ENCODE measurements at places on chromosomes 6 and 20. TPM values are rescaled to one million over a fixed set of nuclear protein-coding genes. Genes with fewer than 3 reads are reported as not detected.
A peak's percentile ranks its signal among the peaks of the same experiment; 100 is the strongest.

Gene LHFPL5
- total RNA-seq: not detected

Gene CDSN
- not detected for total RNA-seq

Gene C6orf58
- not detected for total RNA-seq

GRCh38 chr6:47047479-47048407, 5.6 kb upstream of the ADGRF1 start:
- DNase-seq: peak; percentile 62
- no peaks in the 10 kb centered on the region for H3K27me3 ChIP-seq
- no peak overlapping the region for H3K4me3 ChIP-seq
- no peaks in the 10 kb centered on the region for H3K36me3 ChIP-seq
- H3K27ac ChIP-seq: peak overlapping the region; percentile 46

Gene KIFC1
- 65.4 TPM for total RNA-seq

GRCh38 chr6:166203003-166203640, 35.5 kb upstream of the TBXT start:
- H3K4me3 ChIP-seq: no peak overlapping the region
- H3K36me3 ChIP-seq: no peaks in the 10 kb centered on the region
- no peak overlapping the region for H3K27ac ChIP-seq

- H3K27me3 ChIP-seq: no peaks in the 10 kb centered on the region
- H3K36me3 ChIP-seq: no peaks in the 10 kb centered on the region
- peak; percentile 64 for DNase-seq
- H3K27ac ChIP-seq: no peak overlapping the region
Measured at GRCh38 chr20:48455651-48456365, 372.0 kb downstream of the PREX1 start.

DNA sequence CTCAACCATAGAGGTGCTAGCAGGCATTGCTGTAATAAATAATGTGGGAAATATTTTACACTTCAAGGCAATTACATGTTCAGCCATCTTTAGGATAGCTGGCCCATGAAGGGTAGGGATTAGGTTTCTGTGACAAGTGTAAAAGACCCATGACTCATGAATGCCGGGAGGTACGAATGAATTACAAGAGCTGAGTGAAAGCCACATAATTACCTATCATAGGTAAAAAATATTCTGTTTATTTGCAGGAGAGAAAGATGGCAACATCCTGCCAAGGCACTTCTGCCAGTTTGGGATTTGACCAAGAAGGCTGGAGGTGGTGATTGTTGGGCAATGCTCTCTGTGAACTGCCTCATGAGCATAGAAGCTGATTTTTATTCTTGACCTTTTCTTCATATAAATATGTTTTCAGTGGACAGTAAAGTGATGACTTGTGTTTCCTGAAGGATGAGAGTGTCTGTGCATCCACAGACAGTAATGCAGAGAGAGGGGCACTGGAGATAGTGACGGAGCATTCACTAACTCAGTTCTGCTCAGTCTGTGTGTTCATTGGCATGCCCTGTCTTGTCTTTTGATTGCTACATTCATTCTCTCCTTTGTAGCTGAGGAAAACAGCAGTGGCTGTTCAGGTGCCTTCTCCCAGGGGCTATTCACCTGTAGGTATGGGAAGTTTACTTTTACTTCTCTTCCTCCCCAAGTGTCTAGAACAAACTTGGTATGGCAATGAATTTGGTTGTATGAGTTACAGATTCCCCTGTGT, 481.1 kb downstream of the TFAP2B start:
- no peaks in the 10 kb centered on the region for H3K27me3 ChIP-seq
- DNase-seq: no peak
- no peak overlapping the region for H3K4me3 ChIP-seq
- H3K36me3 ChIP-seq: no peaks in the 10 kb centered on the region
- H3K27ac ChIP-seq: no peak overlapping the region

- H3K27me3 ChIP-seq: no peaks in the 10 kb centered on the region
- H3K27ac ChIP-seq: no peak overlapping the region
- DNase-seq: no peak
- no peak overlapping the region for H3K4me3 ChIP-seq
- no peaks in the 10 kb centered on the region for H3K36me3 ChIP-seq
- peaks cover 5% of the 10 kb centered on the region for H3K4me1 ChIP-seq
Measured at GRCh38 chr6:35170891-35171290, 29.8 kb upstream of the TCP11 start.

GRCh38 chr20:38673725-38674091, 50.6 kb upstream of the SLC32A1 start:
- H3K36me3 ChIP-seq: no peaks in the 10 kb centered on the region
- no peak for DNase-seq
- no peaks in the 10 kb centered on the region for H3K4me1 ChIP-seq
- H3K27ac ChIP-seq: no peak overlapping the region

Gene HAO1
- total RNA-seq: not detected

Gene CLPSL1
- not detected for total RNA-seq

DNA sequence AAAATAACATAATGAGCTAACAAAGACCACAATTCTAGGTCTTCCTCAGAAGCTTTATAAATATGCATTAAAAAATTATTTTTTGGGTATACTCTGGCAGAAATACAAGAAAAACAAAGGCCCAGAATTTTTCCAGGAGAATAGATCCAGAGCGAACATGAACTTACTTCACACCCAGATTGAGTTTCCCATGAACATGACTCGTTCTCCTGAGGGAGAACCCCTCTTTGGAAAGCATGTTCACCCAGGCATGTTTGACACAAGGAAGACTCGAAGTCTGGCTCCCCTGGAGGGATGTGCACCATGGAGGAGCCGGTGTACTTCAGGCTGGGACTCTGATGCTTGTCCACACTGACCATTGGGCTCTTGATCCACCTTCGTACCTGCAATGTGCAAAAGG, 56.1 kb downstream of the SGK1 start:
- no peaks in the 10 kb centered on the region for H3K27me3 ChIP-seq
- no peak overlapping the region for H3K4me3 ChIP-seq
- no peaks in the 10 kb centered on the region for H3K36me3 ChIP-seq
- H3K4me1 ChIP-seq: no peaks in the 10 kb centered on the region

DNA sequence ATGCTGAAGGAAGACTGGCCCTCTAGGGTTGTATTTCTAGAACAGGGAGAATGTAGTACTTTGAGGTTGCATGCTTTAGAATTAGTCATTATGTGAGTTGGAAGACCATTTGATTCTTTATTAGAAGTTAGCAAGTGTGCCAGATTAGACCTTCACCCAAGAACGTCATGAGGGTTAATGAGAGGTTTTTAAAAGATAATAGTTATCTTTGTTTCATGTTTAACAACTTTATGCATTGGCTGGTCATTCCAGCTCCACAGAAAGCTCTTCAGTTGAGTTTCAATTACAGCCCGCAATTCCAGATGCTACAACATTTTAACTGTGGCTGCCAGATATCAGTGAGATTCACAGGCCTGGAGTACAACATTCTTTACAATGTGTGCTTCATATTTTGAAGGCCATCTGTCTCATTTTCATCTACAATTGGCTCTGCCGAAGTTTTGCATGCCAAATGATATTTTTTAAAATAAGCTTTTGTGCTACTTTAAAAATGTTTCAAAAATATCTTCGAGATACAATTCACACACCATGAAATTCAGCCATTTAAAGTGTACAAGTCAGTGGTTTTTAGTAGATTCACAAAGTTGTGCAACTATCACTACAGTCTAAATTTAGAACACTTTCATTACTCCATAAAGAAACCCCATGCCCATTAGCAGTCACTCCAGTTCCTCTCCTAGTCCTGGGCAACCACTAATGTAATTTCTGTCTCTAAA, 61.1 kb upstream of the FBXO30 start:
- no peak overlapping the region for H3K4me3 ChIP-seq
- H3K27ac ChIP-seq: no peak overlapping the region

DNA sequence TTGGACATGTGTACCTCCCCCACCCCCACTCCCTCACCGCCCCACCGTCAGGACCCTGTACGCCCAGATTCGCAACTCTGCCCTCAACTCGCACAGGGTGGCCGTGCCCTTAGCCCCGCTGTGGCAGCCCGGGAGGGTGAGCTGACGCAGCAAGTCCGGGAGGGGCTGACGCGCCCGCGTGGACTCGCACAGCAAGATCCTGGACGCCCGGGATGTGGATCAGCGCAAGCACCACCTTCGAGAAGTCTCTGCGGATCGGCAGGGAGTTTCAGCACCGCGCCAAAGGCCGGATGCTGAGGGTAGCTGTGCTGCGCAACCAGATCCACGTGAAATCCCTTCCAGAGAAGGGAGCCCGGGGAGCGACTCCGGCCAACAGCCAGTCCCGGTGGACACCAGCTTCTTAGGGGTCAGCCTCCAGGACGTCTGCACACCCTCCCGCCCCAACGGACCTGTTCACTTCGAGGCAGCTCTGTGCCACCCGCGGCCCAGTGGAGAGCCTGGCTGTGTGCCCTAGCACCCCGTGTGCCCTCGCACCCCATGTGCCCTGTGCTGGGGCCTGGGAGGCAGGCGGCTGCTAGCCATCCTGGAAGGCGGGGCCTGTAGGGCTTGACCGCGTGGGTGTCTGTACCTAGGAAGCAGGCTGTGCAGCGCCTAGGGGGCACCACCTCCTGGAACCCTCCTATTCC, 6.7 kb upstream of the GJA10 start:
- DNase-seq: no peak
- peaks cover 12% of the 10 kb centered on the region for H3K4me1 ChIP-seq
- no peak overlapping the region for H3K27ac ChIP-seq
- no peaks in the 10 kb centered on the region for H3K36me3 ChIP-seq

Gene MUCL3
- total RNA-seq: not detected

Gene TRIM10
- 1.4 TPM for total RNA-seq

- H3K4me3 ChIP-seq: no peak overlapping the region
- H3K4me1 ChIP-seq: no peaks in the 10 kb centered on the region
- no peaks in the 10 kb centered on the region for H3K36me3 ChIP-seq
- H3K27ac ChIP-seq: no peak overlapping the region
Measured at GRCh38 chr6:74657931-74658330, 547.9 kb downstream of the COL12A1 start.

DNA sequence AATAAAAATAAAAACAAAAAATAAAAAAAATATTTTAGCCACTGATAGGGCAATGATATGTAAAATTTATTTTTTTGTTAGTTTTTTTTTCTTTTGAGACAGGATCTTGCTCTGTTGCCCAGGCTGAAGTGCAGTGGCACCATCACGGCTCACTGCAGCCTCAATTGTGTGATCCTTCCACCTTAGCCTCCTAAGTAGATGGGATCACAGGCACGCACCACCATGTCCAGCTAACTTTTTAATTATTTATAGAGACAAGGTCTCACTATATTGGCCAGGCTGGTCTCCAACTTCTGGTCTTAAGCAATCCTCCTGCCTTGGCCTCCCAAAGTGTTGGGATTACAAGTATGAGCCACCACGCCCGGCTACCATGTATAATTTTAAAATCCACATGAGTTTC, 59.4 kb downstream of the RIOK1 start:
- H3K4me3 ChIP-seq: no peak overlapping the region
- 0 out of 2 replicates have a peak, but pooled peaks cover 8% of the 10 kb centered on the region for H3K4me1 ChIP-seq
- no peak for DNase-seq
- no peaks in the 10 kb centered on the region for H3K27me3 ChIP-seq
- no peak overlapping the region for H3K27ac ChIP-seq
